ENCODE measurements at places on chromosomes 1 and 21.

GRCh38 chr1:92909321-92909720 is 51.9 kb downstream of the DIPK1A start:
- no peak for DNase-seq

GRCh38 chr1:241271427-241271826 is 85.6 kb downstream of the RGS7 start:
- DNase-seq = no peak

DNA sequence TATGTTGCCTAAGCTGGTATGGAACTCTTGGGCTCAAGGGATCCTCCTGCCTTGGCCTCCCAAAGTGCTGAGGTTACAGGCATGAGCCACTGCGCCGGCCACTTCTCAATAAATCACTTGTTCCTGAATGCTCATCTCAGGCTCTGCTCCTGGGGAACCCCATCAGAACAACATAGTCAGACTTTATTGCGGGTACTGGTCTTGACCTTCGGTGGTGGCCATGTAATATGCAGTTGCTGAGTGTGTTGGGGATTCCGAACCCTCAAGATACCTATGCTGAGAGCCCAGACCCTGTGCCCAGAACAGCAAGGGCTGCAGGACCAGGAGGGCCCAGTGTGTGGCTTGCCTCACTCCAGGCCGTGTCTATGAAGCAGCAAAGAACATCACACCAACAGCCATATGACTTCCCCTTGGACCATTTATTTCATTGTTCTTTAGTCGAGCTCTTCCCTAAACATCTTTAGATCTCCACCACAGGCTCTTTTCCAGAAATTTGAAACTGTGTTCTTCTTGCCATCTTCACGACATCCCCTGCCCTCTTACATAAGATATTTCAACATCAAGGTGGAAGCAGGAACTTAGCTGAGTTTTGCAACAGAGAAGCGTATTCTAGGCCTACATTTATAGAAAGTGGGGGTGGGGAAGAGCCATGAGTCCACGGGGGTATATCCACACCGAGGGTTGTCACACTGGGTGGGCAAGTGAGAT is 12.7 kb upstream of the SDHB start:
- no peak for DNase-seq

DNA sequence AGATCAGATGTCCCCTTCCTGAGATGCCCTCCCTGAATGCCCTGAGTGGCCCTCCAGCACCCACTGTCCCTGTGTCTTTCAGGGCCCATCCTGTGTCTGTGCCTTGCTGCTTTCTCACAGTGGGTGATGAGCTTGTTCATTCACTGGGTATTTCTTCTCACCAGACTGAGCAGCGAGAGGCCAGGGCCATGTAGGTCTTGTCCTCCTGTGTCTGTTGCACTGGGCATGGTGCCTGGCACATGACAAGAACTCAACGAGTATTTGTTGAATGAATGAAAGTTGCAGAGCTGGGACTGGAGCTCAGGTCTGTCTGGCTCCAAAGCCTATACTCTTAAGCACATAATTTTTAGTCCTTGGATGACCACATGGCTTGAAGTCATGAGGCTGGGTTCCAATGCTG is 93.8 kb downstream of the PTPRU start:
- DNase-seq = no peak

GRCh38 chr1:57311411-57311810 is 112.4 kb downstream of the DAB1 start:
- no peak for DNase-seq

GRCh38 chr21:41188486-41189149 is 20.7 kb downstream of the BACE2 start:
- no peak for DNase-seq

DNA sequence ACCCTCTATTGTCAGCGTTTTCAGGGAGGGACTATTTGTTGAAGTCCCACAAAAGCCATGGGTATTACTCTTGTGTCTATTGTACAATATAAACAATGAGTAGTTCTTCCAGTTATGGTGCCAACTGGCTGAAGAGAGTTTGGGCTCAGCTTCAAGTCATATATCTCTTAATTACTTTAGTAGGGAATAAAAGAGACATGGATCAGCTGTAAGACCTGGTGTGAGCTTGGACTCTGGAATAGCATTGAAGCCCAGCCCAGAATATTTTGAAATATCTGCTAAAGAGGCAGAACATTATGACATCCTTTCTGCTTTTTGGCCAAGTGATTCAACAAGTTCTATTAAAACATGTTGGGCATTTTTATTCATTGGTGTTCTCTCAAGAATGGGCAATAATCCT is 224.9 kb downstream of the BACH1 start:
- no peak for DNase-seq

DNA sequence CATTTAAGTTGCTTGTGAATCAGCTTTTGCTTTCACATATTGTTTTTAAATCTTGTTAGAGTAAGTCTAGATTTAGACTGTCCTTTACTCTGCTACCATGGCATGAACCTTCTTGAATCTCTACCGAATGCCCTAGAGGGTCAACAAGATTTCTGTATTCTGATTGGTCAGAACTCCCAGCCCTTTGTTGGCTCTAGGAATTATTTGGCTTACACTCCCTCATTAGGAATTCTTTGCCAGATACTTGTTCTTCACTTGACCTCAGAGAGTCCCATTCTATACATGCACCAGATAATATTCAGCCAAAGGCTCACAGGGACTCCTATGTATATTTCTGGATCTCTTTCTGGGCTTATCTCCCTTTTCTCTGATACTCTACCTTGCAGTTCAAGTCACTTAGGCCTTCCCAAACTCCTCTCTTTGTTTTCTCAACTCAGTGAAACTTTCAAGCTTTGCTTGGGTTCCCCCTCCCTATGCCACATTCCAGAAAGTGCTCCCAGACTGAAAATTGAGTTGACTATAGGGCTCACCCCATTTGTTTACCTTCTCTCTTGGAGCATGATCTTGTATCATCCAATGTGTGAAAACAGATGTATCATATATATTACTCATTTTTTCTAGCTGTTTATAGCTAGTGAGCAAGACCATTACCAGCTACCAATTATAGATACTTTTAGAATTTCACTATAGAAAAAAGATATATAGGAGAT is 405.0 kb downstream of the PLPP3 start:
- no peak for DNase-seq

GRCh38 chr1:195202241-195202640 is 1406.0 kb downstream of the KCNT2 start:
- DNase-seq = no peak

GRCh38 chr1:94039514-94039870 is 81.5 kb downstream of the ABCA4 start:
- peak; percentile 20 for DNase-seq

- DNase-seq = no peak
Observed at GRCh38 chr1:15326691-15327588, 79.9 kb downstream of the FHAD1 start.

DNA sequence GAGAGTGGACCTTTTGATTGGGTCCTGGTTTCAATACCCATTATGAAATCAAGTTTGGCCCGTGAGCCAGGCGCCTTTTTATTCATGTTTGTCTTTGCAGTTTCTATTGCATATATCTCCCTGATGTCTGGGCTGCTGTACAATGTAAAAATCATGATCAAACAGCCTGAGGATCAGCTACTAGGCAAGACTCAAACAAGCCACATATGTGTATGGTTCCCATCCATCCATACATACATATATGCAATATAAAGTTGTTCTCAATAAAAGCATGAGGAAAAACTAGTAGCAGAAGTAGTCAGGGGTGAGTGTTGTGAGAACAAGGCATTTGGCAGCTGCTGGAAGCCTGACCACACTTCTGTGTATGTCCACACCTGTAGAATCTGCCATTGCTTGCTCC is 562.4 kb upstream of the USP24 start:
- DNase-seq = no peak

- DNase-seq = no peak
Observed at GRCh38 chr1:226938903-226939437, 1.1 kb upstream of the COQ8A start.

GRCh38 chr21:42650033-42650370 is 3.4 kb upstream of the PDE9A start:
- DNase-seq = no peak

DNA sequence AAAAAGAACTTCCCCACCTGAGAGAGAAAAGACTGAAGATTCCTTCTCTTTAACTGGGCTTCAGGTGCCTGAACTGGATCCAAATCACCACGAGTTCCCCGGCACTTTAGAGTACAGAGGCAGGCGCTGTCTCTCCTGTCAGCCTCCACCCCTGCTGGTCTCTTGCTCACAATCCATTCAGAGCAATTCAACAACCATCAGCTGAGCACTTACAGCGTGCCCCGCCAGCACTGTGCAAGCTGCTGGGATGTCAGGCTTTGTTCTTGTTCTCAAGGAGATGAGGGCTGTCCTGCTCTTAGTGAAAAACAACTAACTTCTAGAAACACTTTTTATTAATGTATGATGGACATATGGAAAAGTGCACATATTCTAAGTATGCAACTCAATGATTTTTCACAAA is 68.7 kb upstream of the VAMP3 start:
- DNase-seq = no peak

DNA sequence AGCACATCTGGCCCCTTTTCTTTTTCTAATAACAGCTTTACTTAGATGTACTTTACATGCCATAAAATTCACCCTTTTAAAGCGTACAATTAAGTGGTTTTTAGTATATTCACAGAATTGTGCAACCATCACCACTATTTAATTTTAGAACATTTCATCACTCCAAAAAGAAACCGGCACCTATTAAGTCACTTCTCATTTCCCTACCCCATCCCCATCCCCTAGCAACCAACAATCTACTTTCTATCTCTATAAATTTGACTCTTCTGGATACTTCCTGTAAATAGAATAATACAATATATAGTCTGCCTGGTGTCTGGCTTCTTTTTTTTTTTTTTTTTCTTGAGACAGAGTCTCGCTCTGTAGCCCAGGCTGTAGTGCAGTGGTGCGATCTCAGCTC is 59.5 kb upstream of the ENAH start:
- no peak for DNase-seq

- DNase-seq = peak; percentile 73
Observed at GRCh38 chr1:179025125-179025974, at the start of gene FAM20B. Gene FAM20B (plus strand): TSS chr1:179025894. CDS start chr1:179043848, 17,954 bp downstream.

GRCh38 chr1:206005234-206005633 is 2.0 kb upstream of the RAB7B start:
- no peak for DNase-seq

DNA sequence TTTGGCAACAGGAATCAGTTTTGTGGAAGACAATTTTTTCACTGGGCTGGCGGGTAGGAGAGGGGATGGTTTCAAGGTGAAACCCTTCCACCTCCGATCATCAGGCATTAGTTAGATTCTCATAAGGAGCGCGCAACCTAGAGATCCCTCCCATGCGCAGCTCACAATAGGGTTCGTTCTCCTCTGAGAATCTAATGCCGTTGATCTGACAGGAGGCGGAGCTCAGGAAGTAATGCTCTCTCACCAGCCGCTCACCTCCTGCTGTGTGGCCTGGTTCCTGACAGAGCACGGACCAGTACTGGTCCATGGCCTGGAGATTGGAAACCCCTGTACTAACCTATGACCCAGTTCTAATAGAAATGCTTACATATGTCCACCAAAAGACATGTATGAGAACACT is 96.6 kb upstream of the KIAA1614 start:
- no peak for DNase-seq

GRCh38 chr1:42317308-42317707 is 17.7 kb downstream of the FOXJ3 start:
- DNase-seq = no peak

DNA sequence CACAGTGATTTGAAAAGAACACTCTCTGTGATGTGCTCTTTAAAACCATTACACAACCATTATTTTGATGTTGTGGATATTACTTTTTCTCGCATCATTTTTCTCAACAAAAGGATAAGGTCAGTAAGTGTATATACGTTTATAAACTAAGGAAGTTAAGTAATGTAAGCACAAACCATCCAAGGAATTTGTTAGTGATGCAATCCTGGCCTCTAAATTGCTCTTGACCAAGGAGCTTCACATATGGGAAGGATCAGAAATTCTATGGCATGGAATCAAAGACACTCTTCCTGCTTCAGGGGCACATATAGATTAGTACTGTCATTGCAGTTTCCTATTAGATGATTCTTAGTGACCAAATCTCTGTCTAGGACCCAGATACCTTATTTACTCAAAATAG is 3.6 kb upstream of the PPP2R5A start:
- DNase-seq = no peak

GRCh38 chr1:81439046-81439823 is 361.5 kb upstream of the ADGRL2 start:
- DNase-seq = no peak

DNA sequence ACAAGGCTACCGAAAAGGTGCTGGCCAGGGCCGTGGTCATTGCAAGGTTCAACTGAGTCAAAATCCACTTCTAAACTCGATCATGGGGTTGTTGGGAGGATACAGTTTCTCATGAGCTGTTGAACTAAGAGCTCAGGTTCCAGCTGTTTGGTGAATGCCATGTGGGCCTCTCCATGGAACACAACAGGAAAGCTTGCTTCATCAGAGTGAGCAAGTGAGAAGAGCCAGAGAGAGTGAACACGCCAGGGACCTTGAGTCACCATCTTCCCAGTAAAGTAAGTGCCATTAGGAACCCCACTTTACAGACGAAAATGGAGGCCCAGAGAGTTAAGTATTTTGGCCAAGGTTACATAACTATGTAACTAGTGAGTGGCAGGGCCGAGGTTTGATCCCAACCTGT is 475.1 kb upstream of the VAMP3 start:
- no peak for DNase-seq

GRCh38 chr1:228827019-228827418 is 91.7 kb downstream of the RHOU start:
- DNase-seq = no peak

- DNase-seq = no peak
Observed at GRCh38 chr1:85366391-85367170, 90.1 kb upstream of the BCL10 start.

GRCh38 chr1:76074321-76075187 is at the start of gene ST6GALNAC3:
Gene ST6GALNAC3 (plus strand): TSS chr1:76074746.
- peak; percentile 58 for DNase-seq

DNA sequence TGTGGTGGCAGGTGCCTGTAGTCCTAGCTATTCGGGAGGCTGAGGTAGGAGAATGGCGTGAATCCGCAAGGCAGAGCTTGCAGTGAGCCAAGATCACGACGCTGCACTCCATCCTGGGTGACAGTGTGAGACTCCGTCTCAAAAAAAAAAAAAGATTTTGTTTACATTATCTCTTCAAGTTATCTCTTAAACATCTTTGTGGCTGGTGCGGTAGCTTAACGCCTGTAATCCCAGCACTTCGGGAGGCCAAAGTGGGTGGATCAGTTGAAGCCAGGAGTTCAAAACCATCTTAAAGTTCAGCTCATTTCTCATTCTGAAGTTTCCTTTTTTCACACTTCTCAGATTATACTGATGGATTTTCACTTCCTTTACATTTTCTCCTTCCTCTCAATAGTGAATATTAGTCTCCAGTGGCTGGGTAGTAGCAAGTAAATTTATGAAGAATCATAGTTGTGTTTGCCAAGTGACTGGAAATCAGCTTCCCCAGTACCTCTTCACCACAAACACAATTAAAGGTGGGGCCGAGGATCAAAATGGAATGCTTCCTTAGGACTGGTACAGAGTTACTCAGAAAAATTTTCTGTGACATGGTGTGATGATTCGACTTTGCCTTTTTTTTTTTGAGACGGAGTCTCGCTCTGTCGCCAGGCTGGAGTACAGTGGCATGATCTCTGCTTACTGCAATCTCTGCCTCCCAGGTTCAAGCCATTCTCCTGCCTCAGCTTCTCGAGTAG is 13.8 kb downstream of the PIP5K1A start:
- no peak for DNase-seq

- no peak for DNase-seq
Observed at GRCh38 chr1:145898756-145899155, 11.1 kb downstream of the ITGA10 start.

GRCh38 chr21:31258073-31258472 is 86.0 kb downstream of the TIAM1 start:
- no peak for DNase-seq
